Bronchial epithelial cell (primary cell): ENCODE measurements at places on chromosomes 7 and 10. TPM values are rescaled to one million over a fixed set of nuclear protein-coding genes. Genes with fewer than 3 reads are reported as not detected.
A peak's percentile ranks its signal among the peaks of the same experiment; 100 is the strongest.

TEX47 gene
- total RNA-seq: not detected in 2 replicates

JAZF1 gene
- total RNA-seq: 1.0 and 1.1 TPM in 2 replicates

MSMB gene
- total RNA-seq: 1.1 and 16.4 TPM in 2 replicates

ACBD7 gene
- total RNA-seq: 0.13 and 0.26 TPM in 2 replicates

WEE2 gene
- total RNA-seq: not detected in 2 replicates

PLCE1 gene
- 0.26 and 1.0 TPM in 2 replicates for total RNA-seq

CYP2C19 gene
- 0.26 and 1.2 TPM in 2 replicates for total RNA-seq

CXCL12 gene
- total RNA-seq: under 0.01 and 1.3 TPM in 2 replicates

DNA sequence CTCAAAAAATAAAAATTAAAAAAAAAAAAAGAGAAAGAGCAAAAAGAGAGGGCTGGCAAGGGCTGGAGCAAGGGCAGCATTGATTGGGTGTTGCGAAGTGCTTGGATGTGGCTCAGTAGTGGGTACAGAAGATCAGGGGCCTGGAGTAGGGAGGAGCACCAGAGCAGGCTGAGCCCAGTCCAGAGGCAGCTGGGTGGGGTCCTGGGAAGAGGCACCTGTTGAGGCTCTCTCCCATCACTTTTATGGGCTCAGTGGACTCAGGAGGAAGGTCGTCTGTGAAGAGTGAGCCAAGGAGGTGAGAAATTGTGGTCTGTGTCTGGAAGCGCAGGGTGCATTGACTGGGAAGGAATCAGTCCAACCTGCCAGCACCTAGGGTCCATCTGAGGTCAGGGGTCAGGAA lies 11.8 kb upstream of the ZMIZ2 start:
- no peak for DNase-seq

DNA sequence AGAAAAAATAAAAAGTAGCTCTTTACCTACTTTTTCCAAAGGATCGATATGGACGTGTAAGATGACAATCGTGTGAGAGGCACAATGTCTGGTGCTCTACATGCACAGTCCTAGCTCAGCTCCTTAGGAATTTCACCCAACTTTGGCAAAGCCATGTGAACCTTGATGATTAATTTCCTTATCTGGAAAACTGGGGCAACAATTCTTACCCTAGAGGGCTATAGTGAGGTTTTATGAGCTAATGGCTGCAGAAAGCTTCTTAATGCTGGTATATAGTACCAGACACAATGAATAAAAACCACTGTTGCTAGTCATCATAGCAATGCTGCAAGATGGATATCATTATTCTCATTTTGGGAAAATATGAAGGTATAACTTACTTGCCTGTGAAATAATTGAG lies 202.7 kb downstream of the PARD3 start:
- DNase-seq: peak; percentile 55

DNA sequence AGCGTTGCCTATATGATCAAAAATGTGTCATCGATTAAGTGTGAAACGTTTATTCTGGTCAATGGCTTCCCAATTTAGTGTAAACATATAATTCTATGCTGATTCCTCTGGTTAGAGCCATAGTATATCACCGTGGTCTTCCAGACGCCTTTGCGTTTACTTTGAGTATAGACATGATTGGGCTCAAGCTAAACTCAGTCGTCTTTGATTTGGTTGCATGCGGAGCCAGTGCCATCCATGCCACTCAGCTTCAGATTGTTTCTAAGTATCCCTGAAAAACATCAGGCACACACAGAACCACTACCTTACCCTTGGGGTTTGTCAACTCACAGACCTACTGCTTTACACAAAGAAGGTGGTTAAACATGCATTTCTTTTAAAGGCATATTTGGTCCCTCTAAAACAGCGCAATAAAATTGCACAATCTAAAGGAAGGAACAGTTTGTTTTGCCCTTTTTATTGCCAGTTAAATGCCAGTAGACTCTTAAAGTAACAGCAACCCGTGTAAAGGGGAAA lies 273.6 kb upstream of the KLF6 start:
- no peak for DNase-seq

DNA sequence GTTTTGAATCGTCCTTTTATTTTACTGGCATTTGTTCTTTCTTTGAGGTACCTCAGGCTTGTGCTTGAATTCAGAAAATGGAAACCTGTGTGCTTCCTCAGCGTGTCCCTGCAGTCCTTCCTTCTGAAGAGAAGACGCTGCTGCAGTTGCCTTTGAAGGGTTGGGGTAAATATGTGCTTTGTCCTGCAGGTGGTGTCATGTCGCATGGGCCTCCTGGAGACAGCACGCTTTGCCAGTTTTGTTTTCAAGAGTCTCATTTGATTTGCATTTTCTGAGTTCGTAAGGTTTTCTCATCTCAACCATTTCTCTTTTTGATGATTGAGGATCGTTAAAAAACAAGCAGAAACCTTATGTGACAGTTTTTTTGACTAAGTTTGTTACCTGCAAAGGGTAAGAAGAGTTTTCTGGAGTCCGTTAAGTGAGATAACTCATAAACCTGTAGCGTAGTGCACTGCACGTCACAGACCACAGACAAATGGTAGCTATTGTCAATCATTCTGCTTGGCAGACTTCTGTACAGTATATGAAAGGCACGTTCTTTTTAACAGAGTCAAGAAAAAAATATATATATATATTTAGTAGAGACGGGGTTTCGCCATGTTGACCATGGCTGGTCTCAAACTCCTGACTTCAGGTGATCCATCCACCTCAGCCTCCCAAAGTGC lies 57.0 kb downstream of the CDC123 start:
- no peak for DNase-seq

- peak; percentile 18 for DNase-seq
These were observed 49.5 kb upstream of the SLC29A3 start for GRCh38 chr10:71269301-71270288.

DNA sequence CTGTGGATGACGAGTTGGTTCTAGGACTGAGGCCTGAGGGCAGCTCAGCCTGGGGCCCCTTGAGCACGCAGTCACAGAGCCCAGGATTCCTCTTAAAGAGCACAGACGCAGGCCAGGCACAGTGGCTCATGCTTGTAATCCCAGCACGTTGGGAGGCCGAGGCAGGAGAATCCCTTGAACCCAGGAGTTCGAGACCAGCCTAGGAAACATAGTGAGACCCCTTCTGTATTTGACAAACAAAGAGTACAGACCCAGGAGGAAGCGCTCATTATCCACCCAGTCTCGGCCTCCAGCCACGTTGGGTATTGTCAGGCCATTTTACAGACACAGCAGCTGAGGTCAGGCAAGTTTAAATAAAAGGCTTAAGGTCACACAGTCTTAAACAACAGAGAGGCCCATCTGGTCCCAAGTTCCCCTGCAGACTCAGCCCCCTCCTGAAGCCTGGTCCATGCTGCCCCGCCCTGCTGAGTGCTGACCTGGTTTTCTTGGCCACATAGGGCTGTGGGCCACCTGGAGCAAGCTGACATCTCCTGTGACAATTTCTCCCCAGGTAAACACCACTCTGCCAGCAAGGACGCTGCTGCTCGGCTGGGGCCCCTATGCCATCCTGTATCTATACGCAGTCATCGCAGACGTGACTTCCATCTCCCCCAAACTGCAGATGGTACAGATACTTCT lies 12.6 kb downstream of the RGR start:
- no peak for DNase-seq

- peak; percentile 50 for DNase-seq
These were observed 305.9 kb upstream of the RNF32 start for GRCh38 chr7:156334636-156335035.

GRCh38 chr10:79361726-79362397 lies 14.6 kb downstream of the PPIF start:
- DNase-seq: no peak

- DNase-seq: no peak
These were observed 329.6 kb downstream of the PTEN start for GRCh38 chr10:88193018-88193417.

DNA sequence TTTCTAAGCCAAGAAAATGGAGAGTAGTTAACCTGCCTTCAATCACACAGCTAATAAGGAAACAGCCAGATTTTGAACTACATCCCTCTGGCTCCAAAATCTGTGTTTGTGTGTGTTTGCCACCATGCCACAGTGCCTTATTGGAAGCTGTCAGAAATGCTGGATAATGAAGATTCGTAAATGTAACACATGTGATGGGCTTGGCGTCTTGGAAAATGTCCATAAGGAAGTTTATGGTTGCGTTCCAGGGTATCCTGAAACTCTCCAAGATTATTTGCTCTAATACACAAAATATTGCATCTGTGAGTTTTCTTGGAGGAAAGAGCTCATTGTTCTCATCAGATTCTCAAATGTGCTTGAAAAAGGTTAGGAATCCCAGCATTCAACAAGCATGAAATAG lies 22.7 kb downstream of the MYOF start:
- no peak for DNase-seq

DNA sequence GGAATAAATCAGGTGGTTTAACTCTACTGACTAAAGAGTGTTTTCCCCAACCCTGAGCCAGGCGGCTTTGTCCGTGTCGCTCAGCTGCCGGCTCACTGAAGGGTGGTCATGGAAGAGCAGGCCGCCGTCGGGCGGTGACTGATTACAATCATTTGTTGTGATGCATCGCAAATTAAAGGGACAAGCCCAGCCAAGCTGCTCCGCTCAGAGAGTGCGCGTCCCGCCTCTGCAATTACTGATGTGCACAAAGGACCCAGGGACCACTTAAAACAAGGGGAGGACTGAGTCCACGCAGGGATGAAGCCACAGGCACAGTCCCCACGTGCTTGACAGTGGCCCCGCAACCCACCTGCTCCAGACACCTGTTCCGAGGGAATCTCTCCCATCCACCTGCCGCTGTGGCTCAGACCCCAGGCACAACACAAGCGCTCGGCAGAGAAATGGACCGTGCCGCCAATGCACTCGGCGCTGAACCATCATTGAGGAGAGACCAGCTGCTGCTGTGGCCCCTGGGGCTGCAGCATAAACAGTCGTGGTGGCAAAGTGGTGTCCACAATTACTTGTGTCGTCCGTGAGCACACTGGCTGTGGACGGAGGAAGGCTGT lies 526.5 kb downstream of the PTPRN2 start:
- DNase-seq: no peak

GRCh38 chr7:148774471-148774870 lies 75.8 kb downstream of the CUL1 start:
- no peak for DNase-seq
